ENCODE measurements at places on chromosomes 7 and 10. TPM values are rescaled to one million over a fixed set of nuclear protein-coding genes. Genes with fewer than 3 reads are reported as not detected.

- no peaks in the 10 kb centered on the region for H3K4me1 ChIP-seq
- H3K27me3 ChIP-seq, result peaks cover 3% of the 10 kb centered on the region
- no peak for DNase-seq
- H3K4me3 ChIP-seq, result no peak overlapping the region
These were observed 54.5 kb downstream of the WDFY4 start for GRCh38 chr10:48739170-48739569.

DNA sequence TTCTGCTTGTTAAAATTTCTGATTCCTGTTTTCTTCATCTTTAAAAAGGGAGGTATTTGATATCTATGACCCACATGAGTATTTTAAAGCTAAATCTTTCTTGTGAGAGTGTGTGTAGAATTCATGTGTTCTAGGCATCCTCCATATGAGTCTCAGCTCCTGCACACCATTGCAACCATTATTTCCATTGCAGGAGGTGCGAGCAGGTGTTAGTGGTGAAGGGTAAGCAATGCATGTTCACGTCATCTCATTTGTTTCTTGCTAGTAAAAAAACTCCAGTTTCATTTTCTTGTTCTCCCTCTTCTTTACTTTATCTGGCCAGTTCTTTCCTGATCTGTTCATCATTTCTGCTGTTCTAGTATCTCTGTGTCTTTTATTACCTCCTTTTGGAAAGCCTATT lies 100.5 kb downstream of the ADRA2A start:
- DNase-seq, result no peak
- H3K27me3 ChIP-seq, result no peaks in the 10 kb centered on the region
- no peak overlapping the region for H3K4me3 ChIP-seq

DNA sequence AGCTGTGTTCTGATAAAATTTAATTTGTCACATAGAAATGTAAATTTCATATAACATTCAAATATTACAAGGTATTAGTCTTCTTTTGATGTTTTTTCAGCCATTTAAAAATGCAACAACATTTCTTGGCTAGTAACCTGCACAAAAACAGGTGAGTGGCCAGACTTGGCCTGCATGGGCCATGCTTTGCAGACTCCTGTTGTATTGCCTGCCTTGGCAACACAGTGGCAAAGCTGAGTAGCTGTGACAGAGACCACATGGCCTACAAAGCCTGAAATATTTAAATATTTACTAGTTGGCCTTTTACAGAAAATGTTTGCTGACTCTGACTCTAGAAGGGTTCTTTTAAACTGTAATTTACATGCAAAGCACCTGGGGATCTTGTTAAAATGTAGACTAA lies 13.5 kb upstream of the TBX20 start:
- H3K4me3 ChIP-seq, result no peak overlapping the region
- peaks cover 18% of the 10 kb centered on the region for H3K27me3 ChIP-seq
- no peak for DNase-seq

GRCh38 chr10:70354556-70354955 lies 27.9 kb downstream of the LRRC20 start:
- no peak for DNase-seq
- H3K4me1 ChIP-seq, result no peaks in the 10 kb centered on the region
- H3K27me3 ChIP-seq, result no peaks in the 10 kb centered on the region
- no peak overlapping the region for H3K27ac ChIP-seq
- H3K36me3 ChIP-seq, result no peaks in the 10 kb centered on the region

- no peak overlapping the region for H3K27ac ChIP-seq
- no peak for DNase-seq
- no peaks in the 10 kb centered on the region for H3K4me1 ChIP-seq
- H3K27me3 ChIP-seq, result no peaks in the 10 kb centered on the region
- peaks cover 6% of the 10 kb centered on the region for H3K36me3 ChIP-seq
- H3K4me3 ChIP-seq, result no peak overlapping the region
These were observed 26.1 kb downstream of the PROSER2 start for GRCh38 chr10:11849277-11849676.

DNA sequence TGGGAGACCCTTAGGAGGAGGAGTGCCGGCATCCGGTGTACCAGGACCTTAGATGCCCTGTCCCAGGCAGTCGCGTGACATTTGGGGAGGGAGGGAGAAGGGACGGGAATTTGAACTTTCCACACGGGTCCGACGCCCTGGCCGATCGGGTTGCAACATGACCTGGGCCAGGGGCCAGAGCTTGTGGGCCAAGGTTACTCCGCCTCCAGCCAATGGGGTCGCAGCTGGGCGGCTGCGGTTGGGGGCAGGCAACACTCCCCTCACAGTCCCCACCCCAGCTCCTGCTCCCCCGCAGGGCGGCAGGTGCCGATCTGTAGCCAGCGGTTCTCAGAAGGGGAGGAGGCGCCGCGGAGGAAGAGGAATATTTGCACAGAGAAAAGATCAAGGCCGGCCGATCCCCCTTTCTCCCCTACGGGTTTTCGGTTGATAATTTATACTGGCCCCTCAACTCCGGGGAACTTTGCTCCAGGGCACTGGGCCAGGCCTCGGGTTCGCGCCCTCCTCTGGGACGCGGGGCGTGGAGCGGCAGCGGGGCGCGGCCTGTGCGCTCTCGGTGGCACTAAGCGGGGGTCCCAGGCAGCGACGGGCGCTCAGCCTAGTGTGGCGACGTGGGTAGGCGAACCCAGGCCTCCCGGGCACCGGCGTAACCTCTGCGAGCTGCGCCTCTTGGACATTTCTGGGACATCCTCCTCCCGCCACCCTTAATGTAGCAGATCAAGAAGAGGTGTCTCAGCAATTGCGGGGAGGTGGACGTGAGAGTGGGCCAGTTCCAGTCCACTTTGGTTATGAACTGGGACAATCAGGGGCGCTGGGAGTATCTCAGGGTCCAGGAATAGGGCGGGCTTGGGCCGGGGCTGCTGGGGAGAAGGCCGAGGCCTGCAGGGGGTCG lies 1.2 kb downstream of the MLXIPL start:
- no peaks in the 10 kb centered on the region for H3K36me3 ChIP-seq
- peaks cover 39% of the 10 kb centered on the region for H3K27me3 ChIP-seq
- H3K4me3 ChIP-seq, result no peak overlapping the region
- no peak for DNase-seq
- H3K27ac ChIP-seq, result no peak overlapping the region
- peaks cover 3% of the 10 kb centered on the region for H3K4me1 ChIP-seq

DNA sequence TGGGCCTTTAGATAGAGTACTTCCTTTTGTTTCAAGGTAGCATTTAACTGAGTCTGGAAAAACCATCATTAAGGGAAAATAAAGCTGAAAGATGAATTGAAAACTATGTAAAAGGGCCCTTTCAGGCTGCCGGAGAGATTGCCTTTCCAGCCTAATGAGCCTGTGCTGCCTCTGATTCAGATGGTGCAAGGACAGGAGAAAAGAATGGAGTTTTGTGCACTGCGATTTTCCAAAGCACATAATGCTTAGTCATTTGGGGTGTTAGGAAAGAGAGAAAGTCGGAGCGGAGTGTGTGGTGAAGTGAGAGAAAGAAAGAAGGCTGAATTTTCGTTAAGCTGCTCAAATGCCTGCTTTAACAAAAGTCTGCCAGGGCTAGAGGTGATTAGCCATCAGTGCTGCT lies 259.7 kb downstream of the PAXIP1 start:
- DNase-seq, result no peak
- H3K27ac ChIP-seq, result no peak overlapping the region

DNA sequence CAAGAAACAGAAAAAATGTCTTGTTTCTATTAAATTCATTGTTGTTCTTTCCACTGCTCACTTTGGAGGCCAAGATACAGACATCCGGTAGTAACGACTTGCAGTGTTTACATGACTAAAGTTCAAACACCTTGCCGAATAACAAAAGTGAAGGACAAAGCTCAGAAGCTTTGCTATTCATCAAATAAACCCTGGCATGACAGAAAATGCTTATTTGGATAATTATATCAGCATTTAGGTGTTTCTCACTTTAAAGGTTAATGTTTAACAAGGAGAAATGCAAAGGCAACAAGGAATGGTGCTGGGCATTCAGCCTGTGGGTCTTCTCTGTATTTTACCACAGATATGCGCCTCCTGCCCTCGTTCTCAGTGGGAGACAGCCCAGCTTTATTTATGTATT lies 5.4 kb upstream of the PTF1A start:
- H3K4me1 ChIP-seq, result no peaks in the 10 kb centered on the region
- DNase-seq, result peak; percentile 5
- H3K27ac ChIP-seq, result no peak overlapping the region
- no peak overlapping the region for H3K4me3 ChIP-seq
- H3K27me3 ChIP-seq, result peaks cover 19% of the 10 kb centered on the region

DNA sequence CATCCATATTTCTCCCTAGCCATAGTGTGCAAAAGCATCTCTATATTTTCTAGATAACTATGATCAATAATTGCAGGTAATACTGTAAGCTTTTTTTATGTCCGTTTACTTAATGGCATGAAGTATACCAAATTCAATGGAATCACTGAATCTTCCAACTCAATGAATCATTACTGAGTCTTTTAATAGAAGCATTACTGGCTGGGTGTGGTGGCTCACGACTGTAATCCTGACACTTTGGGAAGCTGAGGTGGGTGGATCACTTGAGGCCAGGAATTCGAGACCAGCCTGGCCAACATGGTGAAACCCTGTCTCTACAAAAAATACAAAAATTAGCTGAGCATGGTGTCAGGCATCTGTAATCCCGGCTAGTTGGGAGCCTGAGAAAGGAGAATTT lies 372.5 kb downstream of the BMPER start:
- no peak for DNase-seq
- H3K4me1 ChIP-seq, result peaks cover 25% of the 10 kb centered on the region
- no peaks in the 10 kb centered on the region for H3K27me3 ChIP-seq
- H3K4me3 ChIP-seq, result no peak overlapping the region
- peak overlapping the region; percentile 86 for H3K27ac ChIP-seq

DNA sequence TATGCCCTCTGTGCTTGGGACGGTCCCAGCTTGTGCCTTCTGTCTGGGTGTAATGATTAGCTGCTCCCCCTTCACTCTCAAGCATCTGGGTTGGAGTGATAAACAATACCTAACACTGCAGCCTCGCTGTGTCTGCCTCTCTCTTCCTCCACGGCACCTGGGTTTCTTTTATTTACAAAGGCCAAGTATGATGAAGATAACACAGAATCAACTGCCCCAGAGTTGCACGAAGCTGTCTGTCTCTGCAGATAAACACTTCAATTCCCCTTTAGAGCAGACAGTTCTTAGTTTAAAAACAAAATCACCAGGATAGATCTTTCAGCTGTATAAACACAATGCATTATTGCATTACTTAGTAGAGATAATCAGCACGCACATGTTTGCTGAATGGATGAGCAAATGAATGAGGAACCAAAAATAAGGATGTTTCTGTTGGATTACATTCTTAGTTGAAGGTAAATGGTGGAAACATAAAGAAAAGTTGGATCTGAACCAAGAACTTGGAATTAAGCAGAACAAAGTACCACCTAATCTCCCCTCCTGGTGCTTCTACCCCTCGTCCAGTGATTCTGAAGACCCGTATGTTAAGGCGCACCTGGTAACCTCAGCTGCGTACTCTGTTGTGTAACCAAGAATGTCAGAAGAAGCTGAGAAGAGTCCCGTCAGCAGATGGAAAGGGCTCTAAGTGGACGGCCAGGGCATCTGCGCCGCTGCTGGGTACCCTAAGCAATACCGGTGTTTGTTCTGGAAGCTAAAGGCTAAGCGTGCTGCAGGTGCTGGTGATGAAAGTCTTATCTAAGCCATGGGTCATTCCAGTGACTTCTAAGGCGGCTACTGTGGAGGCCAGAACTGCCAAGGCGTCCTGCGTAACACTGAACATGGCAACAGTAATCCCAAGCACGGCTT lies 26.6 kb downstream of the INSIG1 start:
- no peak overlapping the region for H3K27ac ChIP-seq
- no peaks in the 10 kb centered on the region for H3K36me3 ChIP-seq
- H3K27me3 ChIP-seq, result peaks cover 3% of the 10 kb centered on the region
- H3K4me1 ChIP-seq, result no peaks in the 10 kb centered on the region

GRCh38 chr10:132807621-132808049 lies 21.7 kb upstream of the NKX6-2 start:
- H3K36me3 ChIP-seq, result no peaks in the 10 kb centered on the region
- H3K4me3 ChIP-seq, result no peak overlapping the region
- H3K4me1 ChIP-seq, result no peaks in the 10 kb centered on the region
- DNase-seq, result no peak
- no peak overlapping the region for H3K27ac ChIP-seq

GRCh38 chr7:101702362-101702850 lies 73.3 kb upstream of the MYL10 start:
- no peak overlapping the region for H3K4me3 ChIP-seq
- peaks cover 5% of the 10 kb centered on the region for H3K27me3 ChIP-seq
- no peak overlapping the region for H3K27ac ChIP-seq
- H3K4me1 ChIP-seq, result no peaks in the 10 kb centered on the region

The LOXL4 gene
- 1.4 TPM for total RNA-seq

The GIMAP4 gene
- total RNA-seq, result 174 TPM

The SLC26A5 gene
- not detected for total RNA-seq

The UCMA gene
- not detected for total RNA-seq

The CCDC186 gene
- 13.4 TPM for total RNA-seq

Measured in endothelial cell of umbilical vein (primary cell).